ENCODE measurements at places on chromosomes 16 and 17. TPM values are rescaled to one million over a fixed set of nuclear protein-coding genes. Genes with fewer than 3 reads are reported as not detected.

- H3K4me1 ChIP-seq, result no peaks in the 10 kb centered on the region
- no peaks in the 10 kb centered on the region for H3K27me3 ChIP-seq
- H3K36me3 ChIP-seq, result no peaks in the 10 kb centered on the region
- no peak overlapping the region for H3K4me3 ChIP-seq
- DNase-seq, result no peak
These were observed 361.2 kb downstream of the TMEM114 start for GRCh38 chr16:8229011-8229520.

DNA sequence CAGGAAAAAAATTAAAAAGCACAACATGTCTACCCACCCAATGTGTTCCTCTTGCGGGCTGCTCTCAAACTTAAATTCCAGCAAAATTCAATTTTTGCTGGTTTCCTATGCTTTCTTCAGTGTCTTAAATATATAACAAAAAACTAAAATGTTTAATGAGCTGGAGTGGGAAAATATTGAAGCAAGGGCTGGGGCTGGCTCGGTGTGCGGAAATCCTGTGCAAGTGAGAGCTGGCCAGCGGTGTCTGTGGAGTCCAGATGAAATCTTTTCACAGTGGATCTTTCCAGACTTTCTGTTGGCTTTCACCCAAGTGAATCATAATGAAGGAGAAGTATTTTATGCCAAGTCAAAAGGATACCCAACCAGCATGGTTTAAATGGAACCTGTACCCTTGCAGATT, 1733.6 kb downstream of the TP53TG3F start:
- no peaks in the 10 kb centered on the region for H3K36me3 ChIP-seq
- no peaks in the 10 kb centered on the region for H3K27me3 ChIP-seq
- no peak for DNase-seq
- H3K4me1 ChIP-seq, result no peaks in the 10 kb centered on the region

PPY gene
- 0.71 TPM for polyA plus RNA-seq

GRCh38 chr16:78291604-78292003, 192.2 kb downstream of the WWOX start:
- H3K4me3 ChIP-seq, result no peak overlapping the region
- no peak overlapping the region for H3K27ac ChIP-seq
- H3K4me1 ChIP-seq, result no peaks in the 10 kb centered on the region
- H3K36me3 ChIP-seq, result no peaks in the 10 kb centered on the region

NBR1 gene
- polyA plus RNA-seq, result 50.1 TPM

DNA sequence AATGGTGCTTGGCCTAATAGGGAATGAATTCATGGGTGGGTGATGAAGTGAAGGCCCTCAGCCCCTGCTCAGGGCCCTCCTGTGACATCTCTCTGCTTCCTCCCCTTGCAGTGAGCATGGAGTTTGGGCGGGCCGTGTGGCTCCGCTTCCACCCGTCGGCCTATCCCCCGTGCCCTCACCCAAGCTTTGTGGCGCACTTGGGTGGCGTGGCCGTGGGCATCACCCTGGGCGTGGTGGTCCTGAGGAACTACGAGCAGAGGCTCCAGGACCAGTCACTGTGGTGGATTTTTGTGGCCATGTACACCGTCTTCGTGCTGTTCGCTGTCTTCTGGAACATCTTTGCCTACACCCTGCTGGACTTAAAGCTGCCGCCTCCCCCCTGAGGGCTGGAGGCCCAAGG, 21.1 kb downstream of the C17orf75 start:
- H3K4me3 ChIP-seq, result no peak overlapping the region
- no peaks in the 10 kb centered on the region for H3K36me3 ChIP-seq
- H3K4me1 ChIP-seq, result no peaks in the 10 kb centered on the region
- DNase-seq, result no peak

DNA sequence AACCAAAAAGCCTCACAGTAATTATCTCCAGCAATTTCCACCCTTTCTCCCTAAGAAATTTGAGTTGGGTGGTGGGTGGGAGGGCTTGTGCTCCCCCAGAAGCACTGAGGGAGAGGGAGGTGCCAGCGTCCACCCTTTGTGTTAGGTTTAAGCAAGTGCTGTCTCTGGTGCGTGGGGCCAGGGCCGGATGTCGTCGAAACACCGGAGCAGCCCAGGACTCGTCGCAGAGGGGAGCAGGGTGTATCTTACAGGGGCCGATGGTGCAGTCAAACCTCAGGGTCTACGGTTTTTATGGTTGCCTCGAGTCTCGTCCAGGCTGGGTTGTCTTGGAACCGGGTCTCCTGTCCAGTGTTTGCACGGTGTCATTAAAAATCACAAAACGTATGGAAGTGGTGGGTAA, 35.3 kb downstream of the METRNL start:
- no peak overlapping the region for H3K4me3 ChIP-seq
- no peak overlapping the region for H3K27ac ChIP-seq
- no peaks in the 10 kb centered on the region for H3K4me1 ChIP-seq

- no peaks in the 10 kb centered on the region for H3K36me3 ChIP-seq
- H3K27ac ChIP-seq, result no peak overlapping the region
- H3K4me3 ChIP-seq, result no peak overlapping the region
- H3K27me3 ChIP-seq, result peaks cover 29% of the 10 kb centered on the region
- no peak for DNase-seq
These were observed 2.6 kb upstream of the ADORA2B start for GRCh38 chr17:15942207-15942833.

DNA sequence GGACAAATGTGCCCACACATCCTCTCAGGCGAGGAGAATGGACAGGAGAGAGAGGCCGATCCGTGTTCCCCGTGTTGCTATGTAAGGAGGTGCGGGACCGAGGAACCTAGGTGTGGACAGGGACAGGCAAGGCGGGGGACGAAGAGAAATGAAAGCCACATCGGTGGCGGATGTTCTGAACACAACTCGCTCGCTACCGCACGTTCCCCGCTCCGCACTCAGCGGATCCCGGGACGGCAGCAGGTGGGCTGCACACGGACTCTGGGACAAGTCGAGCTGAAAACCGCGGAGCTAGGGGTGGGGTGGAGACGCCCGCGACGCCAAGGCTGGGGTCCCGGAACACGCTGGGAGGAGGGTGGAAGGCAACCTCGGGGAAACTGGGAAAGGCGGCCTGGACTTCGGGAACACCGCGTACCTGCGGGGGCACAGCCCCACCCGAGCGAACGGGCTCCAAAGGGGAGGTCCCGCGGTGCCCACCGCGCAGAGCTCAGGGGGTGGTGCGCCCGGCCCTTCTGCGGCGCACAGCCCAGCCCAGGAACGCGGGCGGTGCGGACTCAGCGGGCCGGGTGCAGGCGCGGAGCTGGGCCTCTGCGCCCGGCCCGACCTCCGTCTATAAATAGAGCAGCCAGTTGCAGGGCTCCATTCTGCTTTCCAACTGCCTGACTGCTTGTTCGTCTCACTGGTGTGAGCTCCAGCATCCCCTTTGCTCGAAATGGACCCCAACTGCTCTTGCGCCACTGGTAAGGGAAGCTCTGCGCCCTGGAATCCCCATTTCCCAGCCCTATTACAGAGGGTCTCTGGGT, at the start of gene MT1E:
MT1E (plus strand) TSS at position 642 of the 803 bp plus-strand sequence; CDS start at position 713, 71 bp downstream.
- no peaks in the 10 kb centered on the region for H3K36me3 ChIP-seq
- H3K4me3 ChIP-seq, result no peak within 1 kb of the TSS
- peaks cover 5% of the 10 kb centered on the region for H3K4me1 ChIP-seq
- peaks cover 82% of the 10 kb centered on the region for H3K27me3 ChIP-seq
- DNase-seq, result no peak

ACSM2B gene
- polyA plus RNA-seq, result 0.23 TPM

GRCh38 chr17:80584176-80584905, 39.7 kb downstream of the RPTOR start:
- no peak for DNase-seq
- peaks cover 30% of the 10 kb centered on the region for H3K4me1 ChIP-seq
- peak overlapping the region; percentile 23 for H3K27ac ChIP-seq
- no peak overlapping the region for H3K4me3 ChIP-seq
- peaks cover 5% of the 10 kb centered on the region for H3K36me3 ChIP-seq
- no peaks in the 10 kb centered on the region for H3K27me3 ChIP-seq

Measured in thymus (tissue), 14 donors.